ENCODE measurements at places on chromosomes 1 and 21.

DNA sequence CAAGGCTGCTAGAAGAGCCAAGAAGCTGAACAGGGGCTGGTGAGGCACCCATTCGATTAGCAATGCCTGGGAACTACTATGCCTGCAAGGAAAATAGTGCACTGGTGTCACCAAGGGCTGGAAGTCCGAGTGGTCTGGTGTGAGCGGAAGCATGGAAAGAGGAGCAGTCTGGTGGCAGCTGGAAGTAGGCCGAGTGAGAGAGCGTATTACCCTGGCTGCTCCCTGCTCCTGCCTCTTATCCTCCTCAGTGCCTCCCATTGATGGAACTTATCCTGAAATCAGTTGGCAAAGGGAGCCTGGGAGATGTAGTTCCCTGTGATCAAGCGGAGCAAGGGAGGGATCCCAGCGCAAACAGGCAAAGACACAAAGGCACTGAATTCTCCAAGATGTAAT is 9.6 kb downstream of the SMAP2 start:
- no peak overlapping the region for H3K27ac ChIP-seq
- no peaks in the 10 kb centered on the region for H3K27me3 ChIP-seq
- peaks cover 57% of the 10 kb centered on the region for H3K4me1 ChIP-seq
- H3K4me3 ChIP-seq, result no peak overlapping the region

GRCh38 chr1:25174730-25175612 is 57.3 kb downstream of the SYF2 start:
- no peaks in the 10 kb centered on the region for H3K36me3 ChIP-seq
- H3K4me1 ChIP-seq, result no peaks in the 10 kb centered on the region
- H3K27ac ChIP-seq, result no peak overlapping the region
- no peaks in the 10 kb centered on the region for H3K27me3 ChIP-seq

GRCh38 chr1:204566583-204566955 is 50.4 kb downstream of the MDM4 start:
- no peaks in the 10 kb centered on the region for H3K36me3 ChIP-seq
- no peaks in the 10 kb centered on the region for H3K27me3 ChIP-seq
- no peak overlapping the region for H3K27ac ChIP-seq
- no peak for DNase-seq

- H3K27me3 ChIP-seq, result no peaks in the 10 kb centered on the region
- DNase-seq, result no peak
Measured at GRCh38 chr1:9294405-9294773, 1.7 kb downstream of the SPSB1 start.

- no peak for DNase-seq
- no peak overlapping the region for H3K4me3 ChIP-seq
- H3K4me1 ChIP-seq, result peaks cover 8% of the 10 kb centered on the region
- H3K36me3 ChIP-seq, result no peaks in the 10 kb centered on the region
- H3K27ac ChIP-seq, result no peak overlapping the region
Measured at GRCh38 chr1:182761396-182762395, 27.9 kb upstream of the NPL start.

DNA sequence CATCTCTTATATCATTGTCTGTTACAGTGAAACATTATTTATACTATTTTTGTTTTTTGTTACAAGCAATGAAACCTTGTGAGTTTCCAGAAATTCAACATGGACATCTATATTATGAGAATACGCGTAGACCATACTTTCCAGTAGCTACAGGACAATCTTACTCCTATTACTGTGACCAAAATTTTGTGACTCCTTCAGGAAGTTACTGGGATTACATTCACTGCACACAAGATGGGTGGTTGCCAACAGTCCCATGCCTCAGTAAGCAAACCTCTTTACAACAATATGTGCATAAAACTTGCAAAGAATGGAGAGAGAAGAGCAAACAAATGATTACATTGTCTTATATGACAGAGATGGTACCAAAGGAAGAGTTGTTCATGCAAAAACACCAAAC is 22.4 kb downstream of the CFHR4 start:
- no peak overlapping the region for H3K27ac ChIP-seq
- H3K4me3 ChIP-seq, result no peak overlapping the region
- no peaks in the 10 kb centered on the region for H3K4me1 ChIP-seq
- H3K36me3 ChIP-seq, result no peaks in the 10 kb centered on the region

DNA sequence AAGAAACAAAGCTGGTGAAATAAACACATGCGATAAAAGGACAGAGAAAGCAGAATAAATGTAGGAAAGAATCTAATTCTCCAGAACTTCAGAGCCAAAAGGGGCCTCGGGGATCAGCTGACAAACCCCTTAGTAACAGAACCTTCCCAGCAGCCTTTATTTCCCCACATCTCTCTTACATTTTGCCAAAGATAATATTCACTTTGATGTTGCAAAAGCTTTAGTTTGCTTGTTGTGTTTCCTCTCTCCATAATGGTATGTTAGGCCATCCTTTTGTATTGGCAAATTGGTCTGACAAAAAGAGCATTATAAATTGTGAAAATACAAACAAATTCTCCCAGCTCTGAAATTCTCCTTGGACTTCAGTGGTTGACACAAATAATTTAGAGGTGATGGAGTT is 54.9 kb downstream of the OPTC start:
- H3K4me3 ChIP-seq, result no peak overlapping the region
- peak overlapping the region; percentile 56 for H3K27ac ChIP-seq

GRCh38 chr1:201123866-201124265 is 3.1 kb downstream of the ASCL5 start:
- no peak for DNase-seq
- no peak overlapping the region for H3K27ac ChIP-seq
- H3K4me1 ChIP-seq, result peaks cover 8% of the 10 kb centered on the region
- H3K27me3 ChIP-seq, result peaks cover 15% of the 10 kb centered on the region

DNA sequence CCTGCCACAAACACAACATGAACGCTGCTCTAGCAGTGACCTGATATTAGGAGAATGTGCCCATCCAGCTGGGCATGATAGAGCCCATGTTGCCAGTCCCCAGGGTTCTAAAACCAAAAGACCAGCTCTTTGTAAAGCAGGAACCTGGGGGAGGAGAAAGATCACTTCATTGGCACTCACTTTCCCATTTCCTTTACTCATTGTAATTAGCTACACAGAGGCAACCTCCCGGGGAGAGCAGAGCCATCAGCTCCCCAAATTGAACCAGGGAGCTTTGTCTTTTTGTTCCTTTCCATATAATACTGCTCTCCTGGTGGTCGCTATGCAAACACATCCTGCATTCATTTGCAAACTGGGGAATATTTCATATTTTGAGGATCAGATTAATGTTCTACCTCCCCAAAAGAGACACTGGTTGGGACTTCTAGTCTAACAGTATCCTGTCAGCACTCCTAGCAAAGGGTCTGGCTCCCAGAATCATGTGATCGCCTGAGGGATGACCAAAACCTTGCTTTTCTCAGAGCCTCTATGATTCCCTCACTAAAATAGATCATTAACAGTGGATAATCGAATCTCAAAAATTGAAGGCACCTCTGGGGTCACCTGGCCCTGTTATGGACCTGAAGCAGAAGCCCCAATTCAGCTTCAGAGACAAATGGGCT is 76.7 kb upstream of the CD1D start:
- H3K4me3 ChIP-seq, result no peak overlapping the region
- DNase-seq, result no peak
- no peaks in the 10 kb centered on the region for H3K36me3 ChIP-seq
- H3K27ac ChIP-seq, result no peak overlapping the region

GRCh38 chr1:59714966-59715365 is 99.8 kb upstream of the HOOK1 start:
- no peaks in the 10 kb centered on the region for H3K4me1 ChIP-seq
- DNase-seq, result no peak
- H3K27ac ChIP-seq, result peak overlapping the region; percentile 52
- no peaks in the 10 kb centered on the region for H3K36me3 ChIP-seq

GRCh38 chr1:35714921-35715567 is 3.6 kb downstream of the C1orf216 start:
- H3K4me1 ChIP-seq, result peaks cover 9% of the 10 kb centered on the region
- H3K36me3 ChIP-seq, result peaks cover 35% of the 10 kb centered on the region
- no peak for DNase-seq
- no peak overlapping the region for H3K27ac ChIP-seq

DNA sequence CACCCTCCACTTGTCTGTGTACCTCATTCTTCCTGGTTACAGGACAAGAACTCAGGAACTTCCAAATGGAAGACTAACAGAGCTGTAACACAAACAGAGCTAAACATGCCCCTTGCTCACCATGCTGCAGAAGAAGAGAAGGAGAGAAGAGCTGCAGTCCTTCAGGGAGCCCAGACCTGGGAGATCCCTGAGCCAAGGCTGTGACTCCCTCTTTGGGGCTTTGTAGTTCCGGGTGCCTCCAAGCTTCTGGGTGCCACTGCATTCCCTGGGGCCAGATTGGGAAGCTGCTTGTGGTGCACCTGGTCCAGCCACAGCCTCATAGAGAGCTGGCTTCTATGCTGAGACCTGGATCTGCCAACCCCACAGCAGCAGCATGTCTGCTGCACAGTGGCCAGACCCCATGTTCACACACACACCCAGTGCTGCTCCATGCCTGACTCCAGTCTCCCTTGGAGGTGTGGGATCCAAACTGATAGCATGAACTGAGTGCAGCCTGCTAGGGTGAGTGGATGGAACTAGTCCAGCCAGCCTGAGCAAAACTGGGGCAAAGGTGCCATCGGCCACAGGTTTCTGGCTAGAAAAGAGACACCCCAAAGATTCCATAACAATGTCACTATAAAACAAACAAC is 263.0 kb upstream of the NRIP1 start:
- no peak overlapping the region for H3K4me3 ChIP-seq
- peaks cover 4% of the 10 kb centered on the region for H3K4me1 ChIP-seq
- H3K27me3 ChIP-seq, result no peaks in the 10 kb centered on the region
- no peak for DNase-seq

DNA sequence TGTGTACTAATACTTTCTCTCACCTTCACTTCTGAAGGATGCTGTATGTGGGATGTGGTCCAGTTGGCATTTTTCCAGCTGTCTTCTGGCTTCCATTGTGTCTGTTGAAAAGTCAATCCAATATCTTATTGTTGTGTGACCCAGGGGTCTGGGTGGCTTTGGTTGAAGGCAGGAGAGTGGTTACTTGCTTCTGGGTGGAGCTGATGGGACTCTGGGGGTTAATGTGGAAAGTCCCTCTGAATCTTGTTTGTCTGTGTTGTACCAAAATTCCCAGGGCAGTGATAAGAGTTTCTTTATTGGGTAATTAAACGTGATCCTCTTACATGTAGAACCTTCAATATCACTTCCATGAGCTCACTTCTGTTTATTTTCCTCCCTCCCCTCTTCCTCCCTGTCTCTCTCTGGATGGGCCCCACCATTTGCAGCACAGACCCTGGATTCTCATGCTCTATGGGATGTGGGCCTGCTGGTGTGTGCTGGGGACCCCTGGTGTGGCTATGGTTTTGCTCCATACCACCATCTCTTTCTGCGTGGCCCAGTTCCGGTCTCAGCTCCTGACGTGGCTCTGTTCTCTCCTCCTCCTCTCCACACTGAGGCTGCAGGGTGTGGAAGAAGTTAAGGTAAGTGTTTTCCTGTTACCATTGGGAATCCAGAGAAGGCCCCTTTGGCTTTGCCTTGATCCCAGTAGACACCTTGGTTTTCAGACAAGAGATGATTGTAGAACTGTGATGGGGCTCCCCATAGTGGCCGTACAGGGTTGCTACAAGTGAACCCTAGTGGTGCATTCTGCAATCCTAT is 71.5 kb downstream of the HHAT start:
- H3K4me3 ChIP-seq, result no peak overlapping the region
- H3K27me3 ChIP-seq, result no peaks in the 10 kb centered on the region
- H3K4me1 ChIP-seq, result peaks cover 10% of the 10 kb centered on the region
- H3K27ac ChIP-seq, result no peak overlapping the region
- DNase-seq, result peak; percentile 62

GRCh38 chr1:108841703-108842102 is 15.2 kb downstream of the AKNAD1 start:
- no peaks in the 10 kb centered on the region for H3K4me1 ChIP-seq
- H3K4me3 ChIP-seq, result no peak overlapping the region
- H3K27ac ChIP-seq, result no peak overlapping the region
- no peak for DNase-seq

- no peak overlapping the region for H3K4me3 ChIP-seq
- no peak overlapping the region for H3K27ac ChIP-seq
- H3K27me3 ChIP-seq, result no peaks in the 10 kb centered on the region
- H3K4me1 ChIP-seq, result no peaks in the 10 kb centered on the region
- DNase-seq, result no peak
Measured at GRCh38 chr1:79363430-79363829, 356.9 kb upstream of the ADGRL4 start.

DNA sequence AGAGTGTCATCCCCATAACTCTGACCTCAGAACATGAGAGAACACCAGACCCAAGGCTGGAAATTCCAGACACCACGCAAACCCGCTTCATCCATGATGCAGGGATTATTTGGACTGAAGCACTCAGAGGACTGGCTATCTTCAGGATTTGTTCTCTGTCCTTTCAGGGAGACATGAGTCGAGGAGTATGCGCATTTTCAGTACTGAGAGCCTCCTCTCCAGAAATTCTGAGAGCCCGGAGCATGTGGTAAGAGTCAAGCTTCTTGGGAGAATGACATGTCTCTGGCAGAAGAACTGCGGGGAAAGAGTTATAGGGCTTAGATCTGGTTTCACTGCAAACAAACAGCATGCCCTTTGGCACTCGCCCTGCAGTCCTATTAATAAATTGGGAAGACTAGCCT is 6.9 kb downstream of the LAX1 start:
- no peak overlapping the region for H3K4me3 ChIP-seq
- no peaks in the 10 kb centered on the region for H3K27me3 ChIP-seq
- no peak for DNase-seq
- H3K36me3 ChIP-seq, result no peaks in the 10 kb centered on the region
- no peaks in the 10 kb centered on the region for H3K4me1 ChIP-seq
- H3K27ac ChIP-seq, result no peak overlapping the region

DNA sequence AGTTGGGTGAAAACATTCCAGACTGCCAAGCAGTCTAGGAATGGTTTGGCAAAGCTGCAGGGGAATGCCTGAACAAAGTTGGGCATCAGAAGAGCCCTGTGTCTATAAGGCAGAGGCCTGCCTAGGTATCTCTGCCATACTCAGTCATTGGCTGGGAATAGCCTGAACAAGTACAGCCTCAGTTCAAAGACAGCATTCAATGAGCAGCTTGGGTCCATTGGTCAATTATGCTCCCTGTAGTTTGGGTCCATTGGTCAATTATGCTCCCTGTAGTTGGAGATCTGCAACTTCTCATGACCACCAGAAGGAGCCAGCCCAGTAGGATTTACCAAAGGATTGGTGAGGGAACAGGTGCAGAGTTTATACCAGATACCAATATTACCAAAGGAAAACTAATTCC is 31.6 kb downstream of the FMO3 start:
- H3K27ac ChIP-seq, result no peak overlapping the region
- H3K36me3 ChIP-seq, result no peaks in the 10 kb centered on the region
- no peak overlapping the region for H3K4me3 ChIP-seq
- H3K27me3 ChIP-seq, result no peaks in the 10 kb centered on the region
- no peak for DNase-seq
- peaks cover 26% of the 10 kb centered on the region for H3K4me1 ChIP-seq

- H3K4me3 ChIP-seq, result no peak overlapping the region
- H3K36me3 ChIP-seq, result no peaks in the 10 kb centered on the region
- DNase-seq, result no peak
- H3K27me3 ChIP-seq, result no peaks in the 10 kb centered on the region
Measured at GRCh38 chr1:167669209-167670124, 39.4 kb downstream of the RCSD1 start.
